ENCODE measurements at places on chromosomes 11 and 22.

DNA sequence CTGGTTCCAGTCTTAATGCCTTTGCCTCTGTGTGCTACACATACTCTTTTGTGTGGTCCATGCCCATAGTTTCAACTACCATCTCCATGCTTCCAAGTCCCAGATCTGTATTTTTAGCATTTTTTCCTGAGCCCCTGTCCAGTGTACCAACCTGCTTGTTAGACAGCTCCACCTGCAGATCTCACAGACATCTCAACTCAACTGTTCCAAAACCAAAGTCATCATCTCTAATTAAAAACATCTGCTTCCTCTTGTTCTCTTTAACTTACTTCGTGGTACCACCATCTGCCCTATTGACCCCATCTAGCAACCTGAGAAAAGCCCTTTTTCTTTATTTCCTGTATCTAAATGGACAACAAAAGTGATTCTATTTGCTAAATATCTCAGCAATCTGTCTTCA is 8.6 kb upstream of the KMT2A start:
- DNase-seq: no peak

- no peak for DNase-seq
These were observed 16.8 kb upstream of the MRTFA start for GRCh38 chr22:40653361-40653760.

DNA sequence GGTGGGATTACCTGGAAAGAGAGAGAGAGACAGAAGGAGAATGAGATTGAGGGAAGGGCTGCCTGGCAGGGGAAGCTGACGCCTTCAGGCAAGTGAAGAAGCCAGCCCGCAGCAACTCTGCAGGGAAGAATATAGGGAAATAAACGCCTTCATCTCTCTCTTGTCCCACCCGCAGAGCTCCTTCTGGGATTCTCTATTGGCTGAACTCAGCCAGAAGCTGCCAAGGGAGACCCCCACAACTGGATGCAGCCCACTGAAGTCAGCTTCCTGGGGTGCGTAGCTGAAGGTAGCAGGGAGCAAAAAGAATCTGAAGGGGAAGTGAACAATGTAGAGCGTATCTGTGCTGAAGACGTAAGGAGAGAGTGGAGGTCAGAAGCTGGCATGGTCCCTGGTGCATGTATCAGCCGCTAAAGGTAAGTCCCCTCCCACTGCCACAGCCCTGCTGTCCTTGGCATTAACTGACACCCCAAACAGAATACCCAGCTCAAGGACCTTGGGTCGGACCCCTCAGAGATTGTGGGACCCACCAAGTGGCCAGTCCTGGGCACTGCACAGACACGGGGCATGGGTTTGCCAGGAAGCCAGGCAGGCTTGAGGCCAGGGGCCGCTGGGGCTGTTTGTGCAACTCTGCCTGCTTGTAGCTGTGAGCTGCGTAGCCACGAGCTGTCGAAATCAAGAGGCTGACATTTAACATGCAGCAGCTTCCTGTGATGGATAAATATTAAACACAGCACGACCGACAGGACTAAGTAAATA is 469.9 kb downstream of the MN1 start:
- no peak for DNase-seq

- DNase-seq: no peak
These were observed 30.7 kb downstream of the SHISAL1 start for GRCh38 chr22:44281768-44282637.

DNA sequence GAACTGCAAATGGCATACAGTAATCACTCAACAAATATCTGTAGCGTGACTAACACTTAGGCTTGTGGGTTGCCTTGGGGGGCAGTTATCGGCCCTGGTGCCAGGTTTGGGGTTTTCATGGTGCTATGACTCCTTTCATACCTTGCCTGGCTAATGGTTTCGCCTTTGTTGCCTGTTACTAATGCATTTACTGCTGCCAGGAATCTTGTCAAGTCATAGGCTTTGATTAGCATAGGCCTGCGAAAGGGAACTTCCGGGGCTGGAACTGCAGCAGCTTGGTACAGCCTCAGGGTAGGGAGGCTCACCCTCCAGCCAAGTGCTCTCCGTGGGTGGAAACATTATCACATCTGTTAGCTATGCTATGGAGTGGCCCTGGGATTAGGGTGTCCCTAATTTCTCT is 13.2 kb downstream of the SLC25A18 start:
- no peak for DNase-seq

- no peak for DNase-seq
These were observed 2.0 kb upstream of the TIMP3 start for GRCh38 chr22:32799496-32799895.

- DNase-seq: no peak
These were observed 31.4 kb downstream of the LRFN4 start for GRCh38 chr11:66888282-66888681.

All from HCT116 (cell line).